ENCODE measurements at places on chromosomes 5 and 9.

DNA sequence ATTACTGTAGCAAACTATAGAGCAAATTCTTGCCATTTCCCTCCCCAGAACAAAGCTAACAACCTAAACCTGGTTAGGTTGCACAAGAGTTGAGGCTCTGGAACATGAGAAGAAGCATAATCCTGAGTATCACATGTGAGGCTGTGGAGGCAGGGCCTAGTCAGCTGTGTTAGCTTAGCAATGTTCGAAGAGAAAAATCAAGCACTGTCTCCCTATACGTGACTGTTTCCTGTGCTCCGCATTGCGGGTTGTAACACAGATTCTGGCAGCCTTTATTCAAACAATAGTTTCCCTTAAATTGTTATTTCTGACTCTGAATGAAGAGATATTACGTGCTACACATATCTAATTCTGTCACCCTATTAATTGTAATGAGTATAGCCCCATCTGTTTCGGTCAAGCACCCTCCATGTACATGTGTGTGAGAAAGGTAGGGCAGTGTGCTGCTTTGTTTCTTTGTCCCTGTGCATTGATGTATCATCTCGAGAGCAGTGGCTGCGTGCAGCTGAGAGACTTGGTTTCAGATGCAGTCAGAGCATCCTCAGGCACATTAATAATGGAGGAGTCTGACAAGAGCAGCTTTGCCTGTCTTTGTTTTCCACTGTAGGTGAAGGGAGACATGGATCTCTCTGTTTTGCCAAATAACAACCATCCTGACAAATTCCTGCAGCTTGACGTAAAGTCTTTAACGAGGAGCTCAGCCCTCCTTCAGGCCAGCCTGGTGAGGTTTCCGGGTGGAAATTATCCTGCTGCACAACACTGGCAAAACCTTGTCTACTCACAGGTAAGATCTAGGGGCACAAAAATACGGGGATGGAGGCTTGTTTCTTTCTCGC, at the start of gene MINAR2:
Gene MINAR2, plus strand, starts transcription at position 523 of the 836 bp plus-strand sequence. Its CDS starts 97 bp downstream, at position 620.
- DNase-seq: no peak

- peak; percentile 88 for DNase-seq
Observed at GRCh38 chr9:88988796-88989641, 2.2 kb upstream of the S1PR3 start.

DNA sequence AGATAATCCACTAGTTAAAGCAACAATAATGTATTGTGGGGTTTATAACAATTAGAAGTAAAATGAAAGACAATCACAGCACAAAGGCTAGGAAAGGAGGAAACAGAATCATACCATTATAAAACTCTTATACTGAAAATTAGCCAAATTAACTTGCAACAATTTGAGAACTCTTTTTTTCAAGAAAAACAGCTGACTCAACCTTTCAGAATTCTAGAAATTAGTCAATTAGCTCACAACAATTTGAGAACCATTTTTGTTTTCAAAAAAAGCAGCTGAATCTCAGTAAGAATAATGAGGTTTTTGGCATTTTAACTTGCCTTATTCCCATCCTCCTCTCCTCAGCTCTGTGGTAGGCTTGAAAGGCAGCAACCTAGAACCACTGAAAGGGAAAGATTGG, 269.9 kb downstream of the NPR3 start:
- no peak for DNase-seq

DNA sequence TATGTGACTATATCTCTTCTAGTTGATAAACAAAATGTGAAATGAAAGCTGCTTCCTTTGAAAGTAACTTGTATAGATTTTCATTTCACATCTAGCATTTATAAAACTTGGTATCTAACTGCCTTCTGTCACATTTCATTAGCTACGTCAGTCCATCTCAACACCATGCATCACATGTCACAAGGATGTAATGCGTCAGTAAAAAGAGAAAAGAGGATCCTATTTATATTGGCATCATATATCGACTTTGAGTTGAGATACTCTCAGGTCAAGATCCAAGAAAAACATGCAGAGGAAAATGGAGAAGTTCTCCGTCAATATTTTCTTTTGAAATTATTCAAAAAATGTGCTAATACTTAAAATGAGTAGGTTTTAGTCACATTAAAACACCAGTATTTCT, 1211.2 kb downstream of the EFNA5 start:
- DNase-seq: no peak

Data from iris pigment epithelial cell (primary cell).